ENCODE measurements at places on chromosomes 1 and 21.

- no peak for DNase-seq
These were observed 105.7 kb downstream of the PLPPR5 start for GRCh38 chr1:98898940-98899339.

DNA sequence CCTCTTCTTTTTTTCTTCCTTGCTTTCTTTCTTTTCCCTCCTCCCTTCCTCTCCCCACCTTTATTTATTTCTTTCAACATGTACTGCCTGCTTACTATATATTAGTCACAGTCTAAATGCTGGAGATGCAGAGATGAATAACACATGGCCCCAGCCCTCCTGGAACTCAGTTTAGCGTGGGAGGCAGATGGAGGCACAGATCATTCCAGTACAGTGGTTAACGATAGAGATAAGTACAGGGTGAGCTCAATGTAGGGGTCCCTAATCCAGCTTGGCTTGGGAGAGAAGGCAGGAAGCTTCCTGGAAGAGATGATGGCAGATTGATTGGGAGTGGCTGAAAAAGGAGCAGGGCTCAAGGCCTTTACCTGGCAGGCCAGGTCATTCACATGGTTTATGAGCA is 55.6 kb upstream of the PPP2R5A start:
- DNase-seq, result no peak

DNA sequence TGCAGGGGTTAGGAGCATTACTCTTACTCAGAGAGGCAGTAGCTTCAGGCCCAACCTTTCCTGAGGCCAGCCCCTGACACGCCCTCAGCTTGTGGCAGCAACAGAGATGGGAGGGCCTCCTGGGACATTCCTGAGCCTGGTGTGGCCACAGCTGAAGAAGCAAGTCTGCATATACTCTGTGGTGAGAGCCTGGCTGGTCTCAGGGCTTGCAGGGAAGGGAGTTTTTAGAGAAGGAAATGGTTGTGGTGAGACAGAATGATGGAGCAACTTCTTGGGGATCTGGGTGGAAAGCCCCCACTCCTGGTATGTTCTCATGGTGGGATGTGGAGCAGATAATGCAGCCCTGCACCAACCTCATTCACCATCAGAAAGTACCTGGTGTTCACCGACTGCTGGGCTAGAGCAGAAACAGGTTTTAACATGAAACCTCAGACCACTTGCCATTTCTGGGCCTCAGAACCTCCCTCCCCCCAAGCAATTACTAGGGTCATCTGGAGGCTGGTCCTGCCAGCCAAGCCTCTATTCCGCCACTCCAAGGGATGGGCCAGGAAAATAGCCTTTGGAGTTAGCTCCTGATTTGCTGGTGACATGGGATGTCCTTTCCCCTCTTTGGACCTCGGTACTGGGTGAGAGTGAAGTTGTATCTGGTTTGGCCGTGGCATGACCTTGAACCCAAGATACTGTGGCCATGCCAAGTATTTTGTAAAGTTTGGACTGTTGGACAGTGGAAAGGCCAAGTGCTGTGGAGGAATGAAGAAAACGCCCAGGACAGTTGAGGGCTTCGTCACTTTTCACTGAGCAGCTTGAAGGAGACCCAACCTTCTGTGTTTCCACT is 28.1 kb upstream of the RNF19B start:
- peak; percentile 37 for DNase-seq

DNA sequence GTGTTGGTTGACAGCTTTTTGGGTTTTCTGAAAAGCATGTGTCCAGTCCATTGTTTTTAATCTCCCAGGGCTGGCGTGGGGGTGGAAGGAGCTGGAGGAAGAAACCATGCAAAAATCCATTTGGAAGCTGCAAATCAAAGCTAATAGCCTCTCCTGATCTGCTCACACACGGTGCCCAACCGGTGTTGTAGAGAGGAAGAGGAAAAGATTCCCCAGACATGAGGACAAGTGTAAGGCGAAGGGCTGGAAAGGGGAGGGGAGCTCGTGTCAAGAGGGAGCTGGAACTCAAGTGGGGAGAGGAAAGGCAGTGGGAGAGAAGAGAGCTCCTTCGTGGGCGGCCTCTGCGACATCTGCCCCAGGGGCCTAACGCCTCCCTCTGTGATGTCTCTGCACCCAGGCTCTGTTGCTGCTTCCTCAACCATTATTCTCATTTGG is 112.3 kb upstream of the IRF2BP2 start:
- no peak for DNase-seq

- no peak for DNase-seq
These were observed 76.3 kb upstream of the CSF3R start for GRCh38 chr1:36559061-36559460.

- no peak for DNase-seq
These were observed 6.7 kb downstream of the C1QTNF12 start for GRCh38 chr1:1239614-1240347.

DNA sequence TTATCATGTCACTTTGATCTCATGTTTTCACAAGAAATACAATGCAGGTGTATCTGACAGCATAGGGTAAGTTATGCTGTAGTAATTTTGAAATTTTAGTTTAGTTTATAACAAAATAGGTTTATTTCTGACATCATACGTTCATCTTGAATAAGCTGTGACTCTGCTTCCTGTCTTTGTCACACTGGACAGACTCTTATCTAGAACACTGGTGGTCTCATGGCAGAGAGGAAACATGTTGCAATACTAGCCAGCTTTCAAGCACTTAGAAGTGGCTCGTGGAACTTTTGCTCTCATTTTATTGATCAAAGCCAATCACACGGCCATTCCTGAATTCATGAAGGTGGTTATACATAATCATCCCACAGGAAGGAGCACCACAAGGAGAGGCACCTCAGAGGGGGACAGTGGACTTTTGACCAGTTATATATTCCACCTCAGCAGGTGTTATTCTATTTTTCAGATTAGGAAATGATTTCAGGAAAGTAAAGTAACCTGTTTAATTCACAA is 46.5 kb downstream of the CYP2J2 start:
- no peak for DNase-seq

DNA sequence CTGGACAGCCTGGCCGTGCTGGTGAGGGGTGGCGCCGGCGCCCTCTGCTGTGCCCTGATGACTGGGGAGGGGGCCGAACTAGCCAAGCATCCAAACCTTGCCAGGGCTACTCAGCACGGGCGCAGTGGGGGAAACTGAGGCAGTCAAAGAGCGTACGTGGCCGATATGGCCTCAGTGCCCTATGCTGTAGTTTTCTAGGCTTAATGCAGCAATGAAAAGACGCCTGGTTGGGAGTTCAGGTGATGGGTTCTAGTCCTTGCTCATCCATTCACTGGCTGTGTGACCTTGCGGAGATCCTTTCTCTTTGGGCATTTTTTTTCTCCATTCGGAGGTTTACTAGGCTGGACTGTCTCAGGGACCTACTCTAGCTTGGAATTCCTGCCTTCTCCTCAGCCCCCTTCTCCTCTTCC is 822 bp downstream of the MTX1 start:
- DNase-seq, result no peak

GRCh38 chr1:94884106-94884505 is 42.8 kb downstream of the CNN3 start:
- no peak for DNase-seq

GRCh38 chr21:41280115-41280919 is 36.3 kb upstream of the FAM3B start:
- no peak for DNase-seq

DNA sequence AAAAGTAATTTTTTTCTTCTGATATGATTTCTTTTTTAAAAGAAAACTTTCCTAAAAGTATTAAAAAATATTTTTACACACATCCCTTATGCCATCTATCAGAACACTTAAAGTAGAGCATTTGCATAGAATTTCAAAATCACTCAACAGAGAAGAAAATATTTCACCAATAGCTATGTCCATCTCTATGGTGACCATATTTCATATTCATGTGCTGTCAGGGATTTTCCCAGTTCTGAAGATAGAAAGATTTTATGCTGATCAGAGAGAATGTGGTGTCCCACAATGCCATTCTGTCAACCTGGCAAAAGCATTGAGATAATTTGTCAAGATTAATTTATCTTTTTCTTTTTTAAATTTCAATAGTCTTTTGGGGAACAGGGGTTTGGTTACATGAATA is 87.0 kb downstream of the C4BPA start:
- DNase-seq, result no peak

- DNase-seq, result no peak
These were observed 46.0 kb upstream of the WARS2 start for GRCh38 chr1:119186471-119186870.

DNA sequence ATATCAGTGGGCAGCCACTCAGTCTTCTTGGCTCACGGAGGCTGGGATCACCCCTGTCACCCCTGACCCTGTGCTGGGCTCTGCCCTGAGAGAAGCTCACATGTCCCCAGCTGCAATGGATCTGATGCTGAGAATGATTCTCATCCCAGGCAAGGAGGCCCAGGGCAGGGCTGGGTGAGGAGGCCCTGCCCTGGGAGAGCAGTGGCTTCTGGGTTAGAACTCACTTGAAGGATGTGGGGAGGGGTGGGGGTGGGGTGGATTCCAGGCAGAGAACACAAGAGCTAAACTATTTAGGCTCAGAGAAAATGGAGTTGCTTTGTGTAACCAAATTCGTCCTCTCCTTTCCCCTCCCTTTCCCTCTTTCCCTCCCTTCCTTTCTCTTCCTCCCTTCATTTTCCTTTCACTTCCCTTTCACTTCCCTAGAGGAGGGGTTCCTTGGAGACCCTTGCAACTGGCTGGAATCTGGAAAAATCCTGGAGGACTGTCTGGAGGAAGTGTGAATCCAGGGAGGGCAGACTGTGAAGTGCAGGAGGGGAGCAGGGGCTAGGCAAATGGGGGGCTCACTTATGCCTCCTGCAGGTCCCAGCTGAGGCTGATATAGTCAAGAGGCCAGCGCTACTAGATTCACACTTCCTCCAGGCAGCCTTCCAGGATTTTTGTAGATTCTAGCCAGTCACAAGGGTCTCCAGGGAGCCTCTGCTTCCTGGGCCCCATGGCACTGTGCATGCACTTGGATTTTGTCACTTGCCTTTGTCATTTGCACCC is 47.0 kb downstream of the IGSF21 start:
- DNase-seq, result no peak

GRCh38 chr1:110195196-110195595 is 14.9 kb upstream of the KCNC4 start:
- DNase-seq, result no peak

DNA sequence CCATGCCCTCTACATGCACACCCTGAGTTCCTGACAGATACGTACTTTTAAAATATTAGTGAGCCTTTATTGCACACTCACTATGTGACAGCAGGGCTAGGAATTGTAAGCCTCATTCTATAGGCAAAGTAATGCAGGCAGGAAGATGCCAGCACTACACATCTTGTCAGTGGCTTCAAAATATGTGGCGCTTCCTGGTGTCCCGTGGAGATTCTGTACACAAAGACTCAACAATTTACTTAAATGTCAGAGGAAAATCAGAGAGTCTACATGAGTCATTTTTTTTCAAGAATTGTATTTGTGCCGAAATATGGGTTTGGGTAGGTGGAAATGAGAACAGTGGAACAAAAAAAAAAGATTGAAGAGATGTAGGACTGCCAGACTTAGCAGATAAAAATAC is 27.6 kb downstream of the RNASEL start:
- no peak for DNase-seq

DNA sequence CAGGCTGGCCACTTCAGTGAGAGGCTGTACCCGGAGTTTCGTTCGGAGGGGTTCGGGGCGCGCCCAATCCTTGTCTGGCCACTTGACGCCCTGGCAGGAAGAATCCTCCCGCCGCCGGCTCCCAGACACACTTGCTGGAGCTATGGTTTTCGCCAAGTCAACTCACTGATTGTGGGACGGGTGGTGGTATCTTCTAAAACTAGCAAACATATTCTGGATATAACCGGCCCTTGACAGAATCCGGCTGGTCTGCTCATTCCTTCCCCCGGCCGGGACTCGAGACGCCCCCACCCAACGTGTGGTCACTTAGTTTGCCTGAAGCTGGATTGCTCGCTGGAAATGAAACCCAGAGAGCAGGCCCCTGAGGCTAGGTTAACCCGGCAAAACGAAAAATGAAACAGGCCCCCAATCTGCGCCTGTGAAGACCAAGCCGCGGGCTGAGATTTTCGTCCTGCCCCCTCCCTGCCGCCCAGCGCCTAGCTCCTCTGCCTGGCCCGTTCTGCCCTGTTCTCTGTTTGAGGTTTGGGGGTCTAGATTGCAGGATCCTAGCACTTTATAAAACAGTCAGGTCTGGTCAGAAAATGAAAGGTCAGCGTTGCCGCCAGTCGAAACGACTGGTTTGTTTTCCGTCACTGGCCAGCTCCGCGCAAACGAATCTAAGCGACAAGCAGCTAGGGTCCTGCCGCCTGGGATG is 4.6 kb downstream of the GFI1 start:
- no peak for DNase-seq

- peak; percentile 29 for DNase-seq
These were observed 5.1 kb downstream of the TMEM201 start for GRCh38 chr1:9593492-9594465.

DNA sequence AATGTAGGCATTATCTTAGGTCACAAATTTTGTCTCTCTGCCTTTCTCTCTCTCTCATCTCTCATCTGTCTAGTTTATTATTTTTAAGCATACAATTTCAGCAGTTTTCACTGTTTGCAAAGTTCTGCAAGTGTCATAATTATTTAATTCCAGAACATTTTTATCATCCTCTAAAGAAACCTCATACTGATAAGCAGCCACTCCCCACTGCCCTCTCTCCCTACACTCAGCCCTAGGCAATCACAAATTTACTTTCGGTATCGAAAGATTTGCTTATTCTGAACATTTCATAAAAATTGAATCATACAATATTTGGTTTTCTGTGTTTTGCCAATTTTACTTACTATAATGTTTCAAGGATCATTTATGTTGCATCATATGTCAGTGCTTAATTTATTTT is 16.6 kb downstream of the OR6Y1 start:
- DNase-seq, result no peak

- DNase-seq, result no peak
These were observed 11.9 kb upstream of the GPX7 start for GRCh38 chr1:52590266-52590665.

DNA sequence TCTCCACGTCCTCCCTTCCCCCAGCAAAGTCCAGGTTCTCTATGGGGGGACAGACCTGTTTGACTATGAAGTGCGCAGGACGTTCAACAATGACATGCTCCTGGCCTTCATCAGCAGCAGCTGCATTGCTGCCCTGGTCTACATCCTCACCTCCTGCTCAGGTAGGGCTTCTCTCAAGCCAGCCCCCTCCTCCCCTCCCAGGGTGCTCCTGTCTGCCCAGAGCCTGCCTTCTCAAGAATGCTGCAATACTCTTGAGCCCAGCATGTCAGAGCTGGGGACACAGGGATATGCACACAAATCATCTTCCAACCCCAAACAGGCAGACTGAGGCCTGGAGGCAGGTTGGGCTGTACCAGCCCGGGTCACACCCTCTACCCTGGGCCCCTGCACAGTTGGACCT is 35.4 kb downstream of the DISP3 start:
- DNase-seq, result no peak

DNA sequence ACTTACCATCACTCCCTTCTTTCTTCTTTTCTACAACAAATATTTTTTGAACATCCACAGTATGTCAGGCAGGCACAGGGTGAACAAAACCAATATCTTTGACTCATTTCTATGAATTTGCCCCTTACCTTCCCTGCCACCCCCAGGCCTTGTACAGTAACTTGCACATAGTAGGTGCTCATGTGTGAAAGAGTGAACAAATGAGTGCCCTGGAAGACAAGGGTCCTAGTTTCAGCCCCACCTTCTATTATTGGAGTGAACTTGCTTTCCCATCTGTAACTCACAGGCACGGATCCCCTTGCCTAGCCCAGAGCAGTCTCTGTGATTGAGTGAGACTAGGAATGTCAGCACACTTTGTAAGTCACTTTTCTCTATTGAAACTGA is 12.8 kb downstream of the ZDHHC18 start:
- no peak for DNase-seq

GRCh38 chr1:14945132-14946010 is 208.2 kb upstream of the TMEM51 start:
- DNase-seq, result no peak
